ENCODE measurements at places on chromosomes 12 and 14.

DNA sequence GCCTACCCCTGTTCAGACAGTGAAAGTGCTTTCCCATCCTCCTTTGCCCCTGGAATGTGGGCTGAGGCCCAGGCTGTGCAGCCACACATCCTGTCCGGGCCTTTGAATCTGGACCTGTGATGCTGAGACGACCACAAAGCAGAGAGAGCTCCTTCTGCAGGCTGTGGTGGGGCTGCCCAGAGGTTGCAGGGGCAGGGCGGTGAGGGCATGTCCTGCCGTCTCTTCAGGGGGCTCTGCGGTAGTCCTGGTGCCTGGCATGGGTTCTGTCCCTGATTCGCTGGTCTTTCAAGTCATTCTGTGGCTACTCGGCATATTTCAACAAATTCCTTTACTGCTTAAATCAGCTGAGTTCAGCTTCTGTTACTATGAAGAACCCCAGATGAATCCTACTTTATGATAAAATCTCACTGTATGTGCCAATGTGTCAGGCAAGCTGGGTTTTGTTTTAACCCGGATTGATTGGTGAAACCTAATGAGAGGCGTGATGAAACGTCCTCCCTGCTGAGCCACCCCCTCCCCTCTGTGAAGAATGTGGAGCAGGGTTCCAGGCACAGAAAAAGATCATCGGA is 63.4 kb upstream of the DICER1 start:
- DNase-seq: peak; percentile 87

DNA sequence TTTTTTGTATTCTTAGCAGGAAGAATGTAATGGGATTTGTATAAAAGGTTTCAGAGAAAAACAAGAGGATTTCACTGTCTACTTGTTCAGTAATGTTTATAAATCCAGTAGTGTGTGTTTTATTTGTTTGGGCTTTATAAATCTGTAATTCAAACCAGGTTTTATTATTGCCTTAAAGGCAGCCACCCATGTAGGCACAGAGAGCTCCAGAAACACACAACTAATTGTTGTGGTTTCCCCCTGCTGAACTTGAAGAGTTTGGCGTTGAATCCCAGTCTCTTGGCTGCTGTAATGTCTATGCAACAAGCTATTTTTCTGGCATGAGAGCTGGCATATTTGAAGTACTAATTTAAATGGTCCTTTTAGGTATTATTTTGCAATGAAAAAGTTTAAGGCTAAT is 63.4 kb upstream of the SLCO1C1 start:
- DNase-seq: peak; percentile 67

DNA sequence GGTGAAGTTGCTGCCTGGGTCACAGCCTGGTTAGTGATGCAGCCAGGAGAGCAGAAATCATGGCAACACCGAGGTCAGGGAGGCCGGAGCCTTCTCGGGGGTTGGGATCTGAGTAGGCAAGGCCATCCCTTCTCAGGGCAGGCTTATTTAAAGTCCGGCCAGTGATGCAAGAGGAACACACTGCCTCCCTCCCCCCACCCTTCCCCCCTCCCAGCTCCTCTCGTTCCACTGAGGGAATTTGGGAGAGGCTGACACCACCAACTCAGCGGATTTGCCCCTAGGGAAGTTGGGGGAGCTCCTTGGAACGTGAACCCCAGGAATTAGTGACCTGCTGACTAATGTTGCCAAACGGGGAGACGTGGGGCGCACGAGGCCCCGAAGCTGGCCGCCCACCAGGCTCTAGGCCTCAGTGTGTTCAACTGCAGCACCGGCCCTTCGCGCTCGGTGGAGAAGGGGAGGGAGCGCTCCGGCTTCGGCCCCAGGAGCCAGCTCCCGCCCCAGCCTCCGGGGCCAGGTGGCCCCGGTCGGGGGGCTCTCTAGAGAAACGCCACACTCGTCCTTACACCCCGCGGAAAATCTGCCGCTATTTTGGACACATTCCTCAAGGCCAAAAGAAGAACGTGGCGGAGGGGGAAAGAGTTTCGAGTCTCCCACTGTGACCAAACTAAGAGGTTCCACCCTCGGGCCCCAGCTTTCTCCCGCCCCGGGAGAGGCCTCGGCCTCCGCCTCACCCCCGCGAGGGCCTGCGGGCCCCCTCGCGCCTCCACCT is 1.6 kb downstream of the CTDSP2 start:
- peak; percentile 71 for DNase-seq

DNA sequence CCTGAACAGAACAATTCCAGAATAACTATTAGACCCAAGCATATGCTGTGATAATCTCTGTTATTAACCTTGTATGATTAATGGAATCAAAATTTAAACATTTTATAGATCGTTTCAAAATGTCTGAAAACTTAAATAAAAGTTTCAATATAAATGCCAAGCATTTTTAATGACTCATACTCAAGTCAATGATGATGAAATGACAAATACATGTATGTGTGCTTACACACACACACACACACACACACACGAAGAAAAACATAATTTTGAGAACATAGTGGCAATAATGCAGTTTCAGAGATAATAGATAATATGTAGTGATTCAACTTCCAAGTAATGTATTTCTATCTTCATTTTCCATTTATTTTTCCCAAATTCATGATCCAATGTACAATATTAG is 384.9 kb upstream of the FOXG1 start:
- DNase-seq: peak; percentile 14

DNA sequence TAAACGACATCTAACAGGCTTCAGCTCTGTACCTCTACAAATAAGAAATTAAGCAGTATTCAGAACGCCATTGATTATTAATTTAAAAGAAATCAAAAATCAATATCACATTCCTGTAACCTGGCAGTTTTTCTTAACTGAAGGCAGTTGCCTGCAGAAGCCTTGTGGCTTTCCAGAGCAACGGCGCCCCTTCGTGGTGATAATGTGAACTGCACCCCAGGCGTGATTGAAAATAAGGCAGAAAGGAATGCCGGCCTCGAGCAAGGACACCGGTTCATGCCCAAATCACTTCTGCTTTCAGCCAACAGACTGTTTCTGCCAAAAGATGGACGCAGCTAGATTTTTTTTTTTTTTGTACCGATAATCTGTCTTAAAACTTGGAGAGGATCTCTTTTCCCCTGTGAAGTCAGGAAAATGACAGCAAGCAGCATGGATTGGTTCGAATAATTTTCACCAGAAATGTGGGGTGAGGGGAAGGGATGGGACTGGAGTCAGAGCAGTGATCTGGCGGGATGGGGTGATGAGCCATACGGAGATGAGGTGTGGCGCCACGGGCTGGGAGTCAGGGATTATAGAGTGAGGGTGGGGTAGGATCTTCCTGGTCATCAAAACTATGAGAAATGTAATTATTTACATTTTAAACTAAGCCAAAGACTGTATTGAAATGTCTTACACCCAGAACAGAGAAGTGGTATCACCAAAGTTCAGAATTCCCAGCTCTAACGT is 473.0 kb downstream of the DPF3 start:
- DNase-seq: peak; percentile 55

GRCh38 chr12:110565894-110566871 is 16.9 kb downstream of the PPTC7 start:
- no peak for DNase-seq

DNA sequence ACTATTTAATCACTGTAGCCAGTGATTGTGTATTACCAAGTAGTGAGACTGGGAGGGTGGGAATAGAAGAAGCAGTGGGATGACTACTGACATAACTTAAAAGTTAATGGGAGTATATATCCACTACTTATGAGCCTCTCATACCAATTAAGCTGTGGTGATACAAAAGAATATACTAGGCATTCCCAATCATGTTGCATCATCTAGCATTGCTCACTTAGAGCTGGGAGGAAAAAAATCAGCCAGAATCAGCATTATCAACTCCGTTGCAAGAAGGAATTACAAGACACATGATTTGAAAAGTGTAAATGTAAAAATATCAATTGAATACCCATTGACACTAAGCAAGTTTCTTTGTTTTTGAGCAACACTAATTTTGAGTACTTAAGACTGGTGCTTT is 745 bp upstream of the PPP1R36 start:
- DNase-seq: no peak

DNA sequence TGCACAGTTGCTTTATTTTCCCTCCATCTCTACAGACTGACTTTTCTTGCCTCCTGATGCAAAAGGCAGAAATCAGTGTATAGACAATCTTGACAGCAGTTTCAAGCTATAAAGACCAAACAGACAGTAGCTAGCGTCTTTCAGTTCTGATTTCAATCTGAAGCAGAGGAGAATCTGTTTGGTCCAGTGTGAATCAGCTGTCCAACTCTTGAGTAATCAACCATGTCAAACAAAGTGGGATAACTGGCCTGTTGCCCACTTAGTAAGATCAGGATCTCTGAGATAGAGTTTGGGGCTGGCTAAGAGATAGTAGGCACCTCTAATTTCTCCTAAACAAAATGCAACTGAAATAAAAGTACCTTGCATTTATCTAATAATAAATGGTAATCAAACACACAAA is 797.4 kb upstream of the FBXO33 start:
- no peak for DNase-seq

- no peak for DNase-seq
Measured at GRCh38 chr12:2498964-2499500, 295.7 kb upstream of the FKBP4 start.

- peak; percentile 14 for DNase-seq
Measured at GRCh38 chr14:70052990-70053389, 135.8 kb downstream of the SLC8A3 start.

DNA sequence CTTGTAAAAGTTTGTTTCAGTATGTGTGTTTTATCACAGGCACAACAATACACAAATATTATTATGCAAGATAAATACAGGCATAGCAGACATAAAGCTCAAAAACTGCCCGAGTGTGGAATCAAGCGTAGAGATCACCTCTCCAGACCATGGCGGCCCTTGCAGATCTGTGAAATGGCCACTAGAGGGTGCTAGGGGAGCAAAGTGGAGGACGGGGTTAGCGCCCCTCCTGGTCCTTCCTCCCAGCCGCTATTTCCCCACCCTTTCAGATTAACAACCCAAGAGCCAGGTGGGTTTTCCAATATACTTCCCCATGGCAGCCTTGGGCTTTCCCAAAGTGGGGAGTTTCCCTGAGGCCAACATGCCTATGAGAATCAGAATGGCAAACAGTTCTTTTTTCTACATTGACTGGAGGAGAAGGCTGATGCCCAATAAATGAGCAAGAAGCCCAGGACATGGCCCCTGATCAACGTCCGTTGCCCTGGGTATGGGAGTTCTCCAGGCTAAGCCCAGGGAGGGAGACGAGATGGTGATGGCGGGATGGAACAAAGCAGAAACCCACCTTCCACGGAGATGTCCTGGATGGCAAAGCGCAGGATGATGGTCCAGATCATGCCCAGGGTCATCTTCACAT is 67.4 kb downstream of the ACTN1 start:
- peak; percentile 74 for DNase-seq

- DNase-seq: peak; percentile 37
Measured at GRCh38 chr12:11981121-11981733, 89.5 kb upstream of the BCL2L14 start.

DNA sequence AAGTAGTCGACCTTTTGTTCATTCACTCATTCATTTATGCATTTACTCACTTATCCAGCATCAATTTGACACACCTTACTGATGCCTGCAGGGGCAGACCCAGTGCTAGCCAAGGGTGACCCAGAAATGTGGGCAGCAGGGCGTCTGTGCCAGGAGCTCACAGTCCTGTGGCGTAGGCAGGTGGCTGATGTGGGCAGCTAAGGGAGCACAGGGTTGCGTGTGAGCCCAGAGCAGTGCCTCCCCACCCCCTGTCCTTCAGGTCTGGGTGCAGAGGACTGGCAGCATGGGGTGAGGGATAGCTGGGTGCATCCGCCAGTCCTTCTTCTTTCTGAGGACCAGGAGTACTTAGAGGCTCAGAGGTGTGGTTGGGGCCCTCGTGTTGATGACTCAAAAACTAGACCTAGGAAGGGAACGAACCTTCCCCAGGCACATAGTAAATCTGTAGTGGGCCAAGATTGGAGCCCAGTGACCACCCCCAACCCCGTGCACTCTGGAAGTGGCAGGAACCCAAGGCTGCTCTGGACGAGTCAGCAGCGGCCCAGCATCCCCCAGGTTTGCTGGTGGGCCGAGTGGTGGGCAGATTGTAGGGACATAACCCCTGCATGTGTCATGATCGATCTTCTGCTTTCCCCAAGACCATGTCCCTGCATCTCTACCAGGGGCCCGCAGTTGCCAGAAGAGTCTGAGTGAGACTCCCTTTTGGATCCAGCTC is 63.9 kb downstream of the BEGAIN start:
- no peak for DNase-seq

- peak; percentile 72 for DNase-seq
Measured at GRCh38 chr12:2212971-2213869, 160.4 kb downstream of the CACNA1C start.

DNA sequence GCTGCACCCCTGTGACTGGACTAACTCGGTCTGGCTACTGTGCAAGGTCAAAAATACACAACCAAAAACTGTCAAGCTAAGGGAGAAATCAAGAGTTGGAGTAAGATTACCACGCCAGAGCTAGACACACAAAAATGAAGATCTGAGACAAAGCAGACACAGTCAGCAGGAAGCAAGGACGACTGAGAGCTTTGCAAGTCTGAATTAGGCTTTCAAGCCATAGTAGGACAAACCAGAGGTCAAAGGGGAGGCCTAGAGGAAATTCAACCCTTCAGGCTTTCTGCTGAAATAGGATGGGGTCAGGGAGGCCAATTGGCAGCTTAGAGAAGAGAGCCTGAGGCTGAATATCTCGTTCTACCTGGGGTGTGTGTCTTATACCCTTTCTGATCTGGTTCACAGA is 117.3 kb downstream of the LLPH start:
- no peak for DNase-seq

GRCh38 chr12:27527512-27527911 is 3.5 kb downstream of the PPFIBP1 start:
- no peak for DNase-seq

DNA sequence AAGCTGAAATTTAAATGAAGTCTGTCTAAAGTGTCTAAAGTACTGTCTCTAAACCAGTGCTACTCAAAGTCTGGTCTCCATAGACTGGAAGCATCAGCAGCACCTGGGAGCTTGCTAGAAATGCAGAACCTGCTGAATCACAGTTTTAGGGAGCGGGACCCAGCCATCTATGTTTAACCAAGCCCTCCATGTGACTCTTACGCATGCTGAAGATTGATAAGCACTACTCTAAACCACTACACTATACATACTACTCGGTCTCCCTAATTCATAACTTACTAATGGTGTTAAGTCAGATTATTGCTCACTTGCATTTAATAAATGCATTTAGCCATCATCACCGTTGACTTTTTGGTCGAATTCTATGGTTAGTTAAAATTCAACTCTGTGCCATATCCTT is 88.8 kb downstream of the SLC25A21 start:
- no peak for DNase-seq

- no peak for DNase-seq
Measured at GRCh38 chr14:51260225-51260624, 20.2 kb downstream of the TMX1 start.

GRCh38 chr12:57247041-57247440 is 3.9 kb downstream of the STAC3 start:
- DNase-seq: no peak

Data from fibroblast of skin of abdomen (primary cell).